ENCODE measurements at places on chromosomes 5 and 9.

- no peak for DNase-seq
Measured at GRCh38 chr5:138488481-138488945, 23.2 kb downstream of the EGR1 start.

GRCh38 chr5:108798513-108799265, 51.0 kb downstream of the FER start:
- DNase-seq: no peak

DNA sequence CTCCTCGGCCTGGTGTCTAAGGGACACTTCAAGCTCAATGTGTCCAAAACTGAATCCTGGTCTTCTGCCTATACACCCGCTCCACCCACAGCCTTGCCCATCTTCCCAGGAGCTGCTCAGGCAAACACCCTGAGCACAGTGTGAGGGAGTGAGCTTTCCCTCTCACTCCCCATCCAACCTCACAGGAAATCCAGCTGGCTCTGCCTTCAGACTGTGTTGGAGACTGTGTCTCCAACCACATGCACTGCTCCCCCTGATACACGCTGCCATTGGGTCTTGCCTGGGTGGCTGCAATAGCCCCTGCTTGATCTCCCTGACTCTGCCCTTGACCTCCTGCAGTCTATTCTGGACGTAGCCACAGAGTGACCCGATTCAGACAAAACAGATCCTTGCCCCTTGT, 319.5 kb upstream of the MSX2 start:
- no peak for DNase-seq

- no peak for DNase-seq
Measured at GRCh38 chr9:74083681-74084433, 413.3 kb upstream of the RORB start.

DNA sequence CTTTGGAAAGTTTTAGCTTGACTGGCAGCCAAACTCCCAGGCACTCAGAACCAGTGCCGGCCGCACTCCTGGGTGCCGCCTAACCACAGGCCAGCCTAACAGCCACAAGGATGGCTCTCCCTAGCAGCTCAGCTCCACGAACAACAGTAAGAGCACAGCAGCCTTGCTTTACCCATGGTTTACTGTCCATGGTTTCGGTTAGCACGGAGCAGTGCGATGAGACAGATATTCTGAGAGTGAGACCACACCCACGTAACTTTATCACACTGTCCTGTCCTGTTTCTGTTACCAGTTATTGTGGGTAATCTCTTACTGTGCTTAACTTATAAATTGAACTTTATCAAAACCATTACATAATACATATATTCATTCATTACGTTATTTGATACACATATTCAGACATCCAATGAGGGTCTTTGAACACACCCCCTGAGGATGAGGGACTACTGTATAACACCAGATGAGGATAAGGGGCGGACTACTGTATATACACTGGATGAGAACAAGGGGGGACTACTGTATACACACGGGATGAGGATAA, 12.4 kb downstream of the CLPTM1L start:
- no peak for DNase-seq

- DNase-seq: peak; percentile 14
Measured at GRCh38 chr5:104977529-104977928, 1414.9 kb upstream of the NUDT12 start.

GRCh38 chr9:73565833-73566465, 414.3 kb downstream of the ANXA1 start:
- DNase-seq: peak; percentile 32

- DNase-seq: no peak
Measured at GRCh38 chr9:2125906-2126305, 110.8 kb downstream of the SMARCA2 start.

GRCh38 chr5:101437351-101437750, 534.3 kb upstream of the ST8SIA4 start:
- no peak for DNase-seq

DNA sequence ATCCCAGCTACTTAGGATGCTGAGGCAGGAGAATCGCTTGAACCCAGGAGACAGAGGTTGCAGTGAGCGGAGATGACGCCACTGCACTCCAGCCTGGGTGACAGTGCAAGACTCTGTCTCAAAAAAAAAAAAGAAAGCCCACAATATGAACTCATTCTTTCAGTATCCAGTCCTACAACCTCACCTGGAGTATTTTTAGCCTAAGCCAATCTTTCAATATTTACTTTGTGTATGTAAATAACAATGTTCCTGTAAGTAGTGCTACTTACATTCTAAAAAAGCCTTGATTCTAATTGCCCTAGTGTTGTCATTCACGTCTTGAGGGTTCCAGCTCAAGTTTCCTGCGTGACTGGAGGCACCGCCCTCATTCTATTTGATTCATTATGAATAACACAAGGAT, 62.0 kb downstream of the BHMT start:
- DNase-seq: peak; percentile 33

GRCh38 chr5:163821142-163821541, 315.7 kb downstream of the MAT2B start:
- DNase-seq: no peak

DNA sequence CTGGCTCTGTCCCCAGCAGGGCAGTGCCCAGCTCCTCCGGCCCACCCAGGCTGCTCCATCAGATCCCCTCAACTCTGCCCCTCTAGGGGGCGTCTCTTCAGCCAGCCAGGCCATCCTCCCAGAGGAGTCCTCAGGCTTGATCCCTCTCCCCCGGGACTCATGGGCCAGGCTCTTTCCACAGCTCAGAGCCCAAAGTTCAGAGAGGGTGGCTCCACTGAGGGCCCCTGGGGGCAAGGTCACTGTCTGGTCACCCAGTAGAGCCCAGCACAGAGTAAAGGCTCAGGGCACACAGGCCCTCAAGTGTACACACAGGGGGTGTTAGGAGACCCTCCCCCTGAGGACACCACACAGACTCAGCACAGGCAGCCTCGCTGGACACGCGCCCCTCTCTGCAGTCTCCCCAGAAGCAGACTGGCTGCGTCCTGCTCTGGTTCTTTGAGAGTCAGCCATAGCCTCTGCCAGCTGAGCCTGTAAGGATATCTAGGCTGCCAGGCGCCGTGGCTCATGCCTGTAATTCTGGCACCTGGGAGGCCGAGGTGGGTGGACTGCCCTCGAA, 64.8 kb downstream of the PAX5 start:
- no peak for DNase-seq

DNA sequence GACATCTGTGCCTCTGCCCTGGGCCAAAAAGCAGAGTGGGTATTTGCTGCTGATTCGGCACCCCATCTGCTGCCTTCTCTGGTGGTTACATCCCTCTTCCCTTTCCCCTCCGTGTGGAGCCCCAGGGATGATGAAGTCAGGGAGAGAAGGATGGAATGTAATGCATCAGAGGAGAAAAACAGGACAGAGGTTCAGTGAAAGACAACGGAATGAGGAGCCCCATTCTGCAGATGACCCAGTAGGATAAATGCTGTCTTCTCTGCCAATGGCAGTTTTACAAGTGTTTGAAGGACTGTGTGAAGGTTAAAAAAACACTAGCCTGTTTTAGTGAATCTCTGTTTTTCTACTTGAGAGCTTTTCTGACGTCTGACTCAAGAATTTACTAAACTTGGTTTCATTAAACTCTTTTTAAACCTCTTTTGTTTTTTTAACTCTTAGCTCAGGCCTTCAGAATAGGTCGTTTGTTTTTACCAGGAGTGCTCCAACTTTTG, 86.3 kb downstream of the NLN start:
- no peak for DNase-seq

- DNase-seq: no peak
Measured at GRCh38 chr5:60352992-60353599, 346.9 kb downstream of the DEPDC1B start.

GRCh38 chr9:2024888-2025782, 10.0 kb downstream of the SMARCA2 start:
- DNase-seq: no peak

- DNase-seq: no peak
Measured at GRCh38 chr9:18485714-18486113, 11.8 kb downstream of the ADAMTSL1 start.

- no peak for DNase-seq
Measured at GRCh38 chr9:132983491-132984201, 5.2 kb downstream of the GFI1B start.

GRCh38 chr5:149838881-149839739, 105.5 kb downstream of the PDE6A start:
- no peak for DNase-seq

- no peak for DNase-seq
Measured at GRCh38 chr9:112170968-112171367, 4.1 kb downstream of the SUSD1 start.

DNA sequence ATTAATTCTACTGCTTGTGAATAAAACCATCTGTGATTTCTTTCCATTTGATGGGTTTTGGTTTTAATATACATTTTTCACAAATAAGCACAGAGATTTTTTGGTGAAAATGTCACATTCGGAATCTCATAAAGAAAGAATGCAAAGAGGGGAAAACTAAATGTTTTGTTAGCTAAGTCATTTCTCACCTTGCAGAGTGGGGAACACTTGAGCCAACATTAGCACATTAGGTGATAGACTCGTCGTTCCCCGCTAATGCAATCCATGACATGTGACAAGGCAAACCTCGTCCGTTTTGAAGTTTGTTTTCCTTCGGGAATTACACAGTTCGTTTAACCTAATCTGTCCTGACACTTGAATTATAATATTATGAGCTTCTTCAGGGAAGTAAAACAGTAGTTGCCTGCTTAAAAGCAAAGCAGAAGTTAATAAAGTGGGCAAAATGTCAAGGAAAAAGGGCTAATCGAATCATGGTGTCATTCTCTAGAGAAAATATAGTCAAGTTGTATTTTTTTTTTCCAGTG, 95.8 kb upstream of the LMX1B start:
- DNase-seq: no peak

DNA sequence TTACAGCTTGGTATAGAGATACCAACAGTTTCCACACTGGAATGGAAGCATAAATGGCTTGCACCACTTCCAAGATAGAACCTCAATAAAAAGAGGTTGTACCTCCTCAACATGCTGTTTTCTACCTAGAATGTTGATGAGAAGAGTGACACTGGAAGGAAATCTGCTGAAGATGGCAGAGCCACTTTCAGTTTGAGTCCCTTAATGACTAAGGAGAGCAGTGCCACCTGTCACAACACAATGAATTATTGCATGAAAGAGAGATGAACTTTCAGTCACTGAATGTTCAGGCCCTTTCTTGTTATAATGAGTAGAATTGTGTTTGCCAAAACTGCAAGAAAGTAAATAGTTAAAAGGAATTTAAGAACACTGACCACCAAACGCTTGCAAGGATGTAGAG, 958.5 kb downstream of the DTWD2 start:
- DNase-seq: no peak

DNA sequence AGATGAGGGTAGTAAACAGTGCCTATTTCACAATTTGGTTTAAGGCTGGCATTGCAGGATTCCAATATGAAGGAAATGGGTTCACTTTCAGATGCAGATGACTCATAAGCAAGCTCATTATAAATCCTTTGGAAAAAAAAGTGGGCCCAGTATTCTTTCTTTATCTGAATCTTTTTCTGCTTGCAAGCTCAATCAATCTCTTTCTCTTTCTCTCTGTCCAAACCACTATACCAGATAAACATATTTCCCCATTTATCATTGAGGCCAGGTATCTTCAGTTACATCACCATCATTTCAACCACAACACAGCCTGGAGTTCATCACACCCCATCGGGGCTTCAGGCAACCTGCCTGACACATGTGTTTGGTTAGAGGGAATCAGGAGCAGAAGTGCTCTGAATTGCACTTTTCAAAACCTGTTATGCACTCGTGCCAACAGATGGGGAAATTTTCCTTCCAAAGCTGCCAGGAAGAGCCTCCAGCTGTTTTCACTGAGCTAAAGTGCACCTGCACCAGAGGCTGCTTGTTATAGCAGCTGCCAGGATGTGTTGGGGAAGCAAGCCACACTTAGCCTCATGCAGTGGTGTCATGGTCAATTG, 30.0 kb upstream of the MAMDC2 start:
- DNase-seq: peak; percentile 61

DNA sequence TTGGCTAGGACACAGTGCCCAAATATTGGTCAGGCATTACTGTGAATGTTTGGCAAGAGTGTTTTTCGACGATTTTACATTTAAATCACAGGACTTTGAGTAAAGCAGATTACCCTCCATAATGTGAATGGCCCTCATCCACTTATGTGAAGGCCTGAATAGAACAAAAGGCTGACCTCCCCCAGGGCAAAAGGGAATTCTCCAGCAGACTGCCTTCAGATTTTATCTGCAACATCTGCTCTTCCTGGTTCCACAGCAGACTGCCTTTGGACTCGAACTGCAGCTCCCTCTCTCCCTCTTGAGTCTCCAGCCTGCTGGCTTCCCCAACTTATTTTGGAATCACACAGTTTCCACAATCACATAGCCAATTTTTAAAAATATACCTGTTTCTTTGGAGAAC, 7.1 kb upstream of the TMEM215 start:
- DNase-seq: no peak

DNA sequence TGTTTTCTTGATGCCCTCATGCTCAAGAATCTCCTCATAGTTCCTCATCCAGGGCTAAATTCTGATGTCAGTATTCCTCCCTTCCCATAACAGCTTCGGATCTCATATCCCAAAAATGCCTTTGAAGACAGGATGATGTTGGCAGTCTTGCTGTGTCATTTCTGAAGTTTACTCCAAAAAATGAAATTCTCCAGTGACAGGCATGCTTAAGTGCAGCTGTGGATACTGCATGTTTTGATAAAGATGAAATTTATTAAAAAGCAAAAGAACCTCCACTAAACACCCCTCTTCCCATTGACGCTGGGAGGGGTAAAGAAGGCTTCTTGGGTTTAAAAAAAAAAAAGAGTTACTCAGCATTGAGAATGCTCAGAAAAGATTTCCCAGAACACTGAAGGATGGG, 43.1 kb downstream of the NDST1 start:
- no peak for DNase-seq

- no peak for DNase-seq
Measured at GRCh38 chr5:156126716-156127115, 200.2 kb upstream of the SGCD start.

GRCh38 chr9:134688661-134689320, 47.2 kb downstream of the COL5A1 start:
- DNase-seq: no peak

DNA sequence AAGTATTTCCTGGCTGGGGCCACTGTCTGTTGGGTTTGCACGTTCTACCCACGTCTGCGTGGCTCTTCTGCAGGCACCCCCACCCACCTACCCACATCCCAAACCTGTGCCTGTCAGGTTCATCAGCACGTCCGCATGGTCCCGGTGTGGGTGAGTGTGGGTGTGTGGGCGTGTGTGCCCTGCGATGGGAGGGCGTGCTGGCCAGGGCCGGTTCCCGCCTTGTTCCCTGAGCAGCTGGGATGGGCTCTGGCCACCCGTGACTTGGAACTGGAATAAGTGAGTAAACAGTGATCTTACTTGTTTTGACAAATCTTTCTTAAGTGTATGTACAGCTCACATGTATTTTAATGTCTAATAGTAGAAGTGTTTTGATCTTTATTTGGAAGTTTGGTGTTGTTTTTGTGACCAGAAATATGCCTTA, 20.4 kb downstream of the ERGIC1 start:
- DNase-seq: peak; percentile 50

GRCh38 chr9:86979657-86980056, 32.4 kb upstream of the GAS1 start:
- DNase-seq: no peak

- DNase-seq: no peak
Measured at GRCh38 chr5:123438902-123439301, 15.7 kb upstream of the CEP120 start.

GRCh38 chr9:78325343-78325742, 28.4 kb downstream of the PSAT1 start:
- peak; percentile 81 for DNase-seq

GRCh38 chr9:98380065-98380681, 124.7 kb upstream of the TBC1D2 start:
- DNase-seq: peak; percentile 42
